Effector CD8-positive, alpha-beta T cell (primary cell): ENCODE measurements at places on chromosomes 11 and 22.

- DNase-seq, result no peak
Measured at GRCh38 chr11:61124574-61125309, 22.5 kb downstream of the CD5 start.

- no peak for DNase-seq
Measured at GRCh38 chr22:44733426-44734106, 18.8 kb upstream of the ARHGAP8 start.

DNA sequence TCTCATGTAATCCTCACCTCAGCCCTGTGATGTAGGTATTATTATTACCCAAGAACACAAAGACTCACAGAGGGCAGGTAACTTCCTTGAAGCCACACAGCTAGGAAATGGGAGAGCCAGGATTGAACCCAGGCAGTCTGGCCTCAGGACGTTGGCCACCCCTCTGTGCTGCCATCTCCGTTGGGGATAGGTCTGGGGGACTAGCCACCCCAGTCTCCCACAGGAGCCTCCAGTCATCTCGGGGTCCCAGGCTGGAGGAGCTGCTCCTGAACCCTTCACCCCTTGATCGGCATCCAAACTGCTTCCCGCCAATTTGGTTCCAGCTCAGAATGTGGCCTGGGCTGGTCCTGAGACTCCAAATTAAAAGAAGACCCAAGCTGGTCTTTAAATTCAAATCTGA is 10.4 kb upstream of the TCF20 start:
- no peak for DNase-seq

DNA sequence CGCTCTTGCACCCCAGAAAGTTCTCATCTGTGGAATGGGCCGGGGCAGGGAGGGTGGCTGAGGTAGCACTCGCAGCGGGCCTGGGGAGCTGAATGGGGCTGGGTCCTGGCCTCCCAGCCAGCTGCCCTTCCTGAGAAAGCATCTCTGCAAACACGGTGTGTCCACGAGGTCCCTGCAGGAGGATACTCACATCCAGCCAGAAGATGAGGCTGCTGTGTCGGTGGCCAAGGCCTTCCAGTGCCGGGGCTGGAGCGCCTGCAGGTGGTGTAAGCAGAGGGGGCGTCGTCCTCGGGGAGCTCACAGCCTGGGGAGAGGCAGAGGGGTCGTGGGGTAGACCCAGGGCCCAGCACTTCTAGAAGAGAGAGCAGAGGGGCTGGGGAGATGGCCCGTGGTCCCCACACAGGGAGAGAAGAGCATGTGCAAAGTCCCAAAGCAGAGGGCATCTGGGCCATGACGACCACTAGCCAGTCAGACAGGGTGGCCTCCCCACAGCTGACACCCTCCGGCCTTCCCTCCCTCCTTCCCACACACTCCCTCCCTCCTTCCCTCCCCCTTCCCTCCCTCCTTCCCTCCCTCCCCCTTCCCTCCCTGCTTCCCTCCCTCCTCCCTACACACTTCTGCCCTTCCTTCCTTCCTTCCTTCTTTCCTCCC is 97.9 kb downstream of the WNT7B start:
- no peak for DNase-seq

- DNase-seq, result peak; percentile 63
Measured at GRCh38 chr11:67583247-67584204, at the start of gene GSTP1. Gene GSTP1 (plus strand): TSS chr11:67583812. CDS start chr11:67583844, 32 bp downstream.

- DNase-seq, result no peak
Measured at GRCh38 chr11:68840661-68841653, 759 bp downstream of the CPT1A start.

GRCh38 chr11:34274712-34275398 is 83.0 kb downstream of the ABTB2 start:
- no peak for DNase-seq

GRCh38 chr11:75721852-75722668 is 4.4 kb downstream of the MOGAT2 start:
- DNase-seq, result no peak

- no peak for DNase-seq
Measured at GRCh38 chr11:119347242-119347641, 737 bp upstream of the MFRP start.

DNA sequence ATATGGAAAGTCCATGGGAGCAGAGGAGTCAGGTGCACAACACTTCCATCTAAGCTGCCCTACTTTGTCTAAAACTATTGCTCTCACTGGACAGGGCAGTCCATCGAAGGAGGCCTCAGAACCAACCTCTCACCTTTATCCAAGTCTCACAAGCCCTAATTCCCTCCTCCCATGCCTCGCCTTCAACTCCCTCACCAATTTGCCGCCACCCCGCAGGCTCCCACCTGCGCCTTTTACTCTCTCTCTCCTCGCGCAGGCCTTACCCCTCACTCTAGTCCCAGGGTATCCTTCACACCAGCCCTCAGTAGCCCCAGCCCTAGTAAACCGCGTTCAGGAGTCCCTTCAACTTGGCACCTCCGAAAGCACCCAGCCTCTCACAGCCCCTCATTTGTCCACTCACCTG is 451 bp downstream of the FHIP1B start:
- DNase-seq, result no peak

GRCh38 chr11:6925636-6926207 is 504 bp upstream of the ZNF215 start:
- no peak for DNase-seq

DNA sequence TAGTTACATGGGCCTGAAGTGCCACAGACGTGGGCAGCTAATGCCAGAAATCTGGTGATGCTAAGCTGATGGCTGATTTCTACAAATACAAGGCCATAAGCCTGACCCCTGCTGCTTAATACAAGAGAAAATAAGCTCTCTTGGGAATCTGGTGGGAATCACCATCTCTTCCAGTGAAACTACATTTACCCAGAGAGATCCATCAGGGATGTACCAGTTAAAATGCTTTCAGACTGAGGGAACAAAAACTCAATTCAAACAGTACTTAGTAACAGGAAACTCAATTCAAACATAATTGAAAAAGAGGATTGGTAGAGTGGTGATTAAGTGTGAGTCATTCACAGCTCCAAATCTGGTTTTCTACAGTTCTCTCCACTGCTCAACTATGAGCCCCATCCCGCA is 1.7 kb upstream of the CAVIN3 start:
- DNase-seq, result no peak

GRCh38 chr11:15692739-15693138 is 578.0 kb downstream of the INSC start:
- no peak for DNase-seq
